ENCODE measurements at places on chromosomes 16 and 17.

DNA sequence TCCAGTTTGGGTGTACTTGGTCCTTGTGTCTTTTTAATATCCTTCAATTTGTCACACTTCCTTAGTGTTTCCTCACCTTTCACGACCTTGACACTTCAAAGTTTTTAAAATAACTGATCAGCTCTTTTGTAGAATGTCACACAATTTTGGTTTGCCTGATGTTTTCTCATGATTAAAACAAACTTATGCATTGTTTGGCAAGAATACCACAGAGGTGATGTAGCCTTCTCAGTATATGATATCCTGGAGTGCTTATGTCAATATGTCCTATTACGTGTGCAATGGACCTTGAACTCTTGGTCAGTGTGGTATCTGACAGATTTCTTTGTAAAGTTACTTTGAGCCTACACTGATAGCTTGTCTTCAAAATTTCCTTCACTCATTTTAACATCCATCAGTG, 297.4 kb downstream of the CNTNAP4 start:
- no peak for DNase-seq

DNA sequence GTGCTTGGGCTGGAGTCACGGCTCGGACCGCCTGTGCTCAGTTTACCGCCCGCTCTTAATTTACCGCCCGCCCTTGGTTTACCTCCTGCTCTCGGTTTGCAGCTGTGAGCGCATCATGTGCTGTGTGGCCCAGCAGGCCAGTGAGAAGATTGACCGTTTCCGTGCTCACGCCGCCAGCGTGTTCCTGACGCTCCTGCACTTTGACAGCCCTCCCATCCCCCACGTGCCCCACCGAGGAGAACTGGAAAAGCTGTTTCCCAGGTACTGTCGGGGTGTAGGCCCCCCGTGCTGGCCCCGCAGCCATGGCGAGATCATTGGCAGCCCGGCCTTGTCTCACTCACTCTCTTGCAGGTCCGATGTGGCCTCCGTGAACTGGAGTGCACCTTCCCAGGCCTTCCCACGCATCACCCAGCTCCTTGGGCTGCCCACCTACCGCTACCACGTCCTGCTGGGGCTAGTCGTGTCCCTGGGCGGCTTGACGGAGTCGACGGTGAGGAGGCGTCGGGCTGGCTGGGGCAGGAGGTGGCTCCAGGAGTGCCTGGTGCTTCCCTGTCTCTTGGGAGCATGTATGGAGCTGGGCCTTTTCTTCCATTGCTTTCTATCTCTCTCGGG, 89.3 kb upstream of the ZNF750 start:
- DNase-seq, result no peak

- DNase-seq, result no peak
Measured at GRCh38 chr17:61996916-61997605, 68.0 kb downstream of the MED13 start.

DNA sequence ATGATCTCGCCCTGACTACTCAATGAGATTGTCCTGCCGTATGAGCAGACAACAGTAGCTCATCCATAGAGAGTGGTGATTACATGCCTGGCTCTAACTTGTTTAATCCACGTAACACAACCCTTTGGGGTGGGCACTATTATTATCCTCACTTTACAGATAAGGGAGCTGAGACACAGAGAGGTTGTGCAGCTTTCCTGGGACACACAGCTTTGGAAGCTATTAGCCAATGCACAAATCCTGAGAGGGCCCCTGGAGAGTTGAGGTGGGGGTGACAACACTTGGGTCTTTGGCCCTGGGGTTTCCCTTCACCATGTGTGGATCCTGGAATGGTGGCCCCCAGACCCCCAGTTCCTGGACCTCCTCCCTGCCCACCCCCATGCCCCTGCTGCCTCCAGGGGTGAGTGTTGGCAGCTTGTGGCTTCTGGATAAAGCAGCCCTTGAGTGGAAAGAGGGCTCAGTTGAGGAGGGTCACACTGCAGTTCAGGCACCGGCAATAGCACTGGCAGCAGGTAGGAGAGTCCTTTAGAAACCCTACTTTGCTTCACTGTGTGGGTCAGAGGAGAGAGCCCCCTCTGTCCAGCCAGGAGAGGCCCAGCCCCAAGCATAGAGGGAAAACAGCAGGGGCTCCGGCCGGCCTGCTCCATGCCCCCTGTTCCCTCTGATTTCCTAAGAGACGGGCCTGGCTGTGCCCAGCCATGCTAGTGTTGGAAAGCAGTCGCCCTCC, 230.7 kb downstream of the KATNIP start:
- DNase-seq, result no peak

- DNase-seq, result peak; percentile 68
Measured at GRCh38 chr16:22318690-22319358, 21.6 kb downstream of the POLR3E start.

Data from ACHN (cell line).